Activated naive CD4-positive, alpha-beta T cell treated with anti-CD3 and anti-CD28 coated beads, Interleukin-2, amount 10 ng/mL, durations not matched to agents 7 days and 5 days (primary cell): ENCODE measurements at places on chromosomes 2 and 18.
A peak's percentile ranks its signal among the peaks of the same experiment; 100 is the strongest.

DNA sequence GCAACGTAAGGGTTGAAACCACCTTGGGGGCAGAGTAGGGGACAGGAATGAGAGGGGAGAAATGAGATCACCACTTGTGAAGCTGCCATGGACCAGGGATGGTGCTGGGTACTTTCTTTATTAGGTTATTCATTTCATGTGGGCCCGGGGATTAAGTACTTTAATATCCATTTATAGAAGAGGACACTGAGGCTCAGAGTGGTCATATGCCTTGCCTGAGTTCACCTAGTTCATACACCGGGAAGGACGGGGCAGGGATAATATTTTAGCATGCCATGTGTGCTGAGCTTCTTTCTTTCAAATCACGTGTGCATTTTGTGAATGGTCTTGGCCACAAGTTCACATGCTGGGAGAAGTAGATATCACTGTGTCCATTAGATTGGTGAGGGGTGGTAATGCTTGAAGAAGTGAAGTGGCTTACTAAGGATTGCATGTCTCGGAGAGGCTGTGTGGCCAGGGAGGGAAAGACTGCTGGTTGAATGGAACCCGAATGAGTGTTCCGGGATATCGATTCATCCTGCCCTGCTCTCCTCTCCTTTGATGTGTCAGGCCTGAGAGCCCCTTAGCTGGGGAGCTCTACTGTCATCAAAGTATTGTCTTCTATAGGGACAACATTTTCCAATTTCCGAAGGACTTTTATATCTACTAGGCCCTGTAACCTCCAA, 187.1 kb downstream of the MYCN start:
- no peaks in the 10 kb centered on the region for H3K4me1 ChIP-seq
- no peak overlapping the region for H3K27ac ChIP-seq
- no peaks in the 10 kb centered on the region for H3K36me3 ChIP-seq

GRCh38 chr18:80145196-80145804, 36.2 kb downstream of the ADNP2 start:
- peaks cover 3% of the 10 kb centered on the region for H3K36me3 ChIP-seq
- H3K4me1 ChIP-seq, result peaks cover 24% of the 10 kb centered on the region
- no peak for DNase-seq
- H3K27ac ChIP-seq, result no peak overlapping the region
- H3K27me3 ChIP-seq, result peaks cover 22% of the 10 kb centered on the region

GRCh38 chr18:14927701-14928100, 179.7 kb downstream of the ANKRD30B start:
- no peaks in the 10 kb centered on the region for H3K4me1 ChIP-seq
- no peak overlapping the region for H3K27ac ChIP-seq
- H3K27me3 ChIP-seq, result no peaks in the 10 kb centered on the region

DNA sequence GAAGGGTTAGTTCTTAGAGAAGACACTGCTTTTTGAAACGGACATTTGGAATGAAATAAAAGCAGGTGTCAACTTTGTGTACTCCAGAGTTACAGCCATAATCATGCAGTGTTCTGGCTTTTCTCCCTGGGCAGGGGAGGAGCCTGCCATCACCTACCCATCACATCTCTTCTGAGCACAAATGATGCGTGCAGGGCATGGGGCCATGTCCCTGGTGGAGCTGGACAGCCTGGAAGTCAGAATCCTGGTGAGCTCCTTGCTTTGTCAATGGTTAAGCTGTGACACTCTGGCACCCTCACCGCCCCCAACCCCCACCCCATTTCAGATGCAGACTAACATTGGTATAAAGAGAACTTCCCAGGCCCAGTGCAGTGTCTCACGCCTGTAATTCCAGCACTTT, 53.1 kb downstream of the PDCL3 start:
- no peak for DNase-seq
- no peak overlapping the region for H3K27ac ChIP-seq
- peaks cover 43% of the 10 kb centered on the region for H3K27me3 ChIP-seq
- H3K36me3 ChIP-seq, result no peaks in the 10 kb centered on the region

GRCh38 chr2:203673933-203674332, 32.5 kb upstream of the CD28 start:
- H3K36me3 ChIP-seq, result peaks cover 3% of the 10 kb centered on the region
- H3K4me3 ChIP-seq, result no peak overlapping the region
- peak overlapping the region; percentile 68 for H3K27ac ChIP-seq
- peaks cover 22% of the 10 kb centered on the region for H3K4me1 ChIP-seq
- DNase-seq, result peak; percentile 62
